ENCODE measurements at places on chromosomes 7 and 10.

DNA sequence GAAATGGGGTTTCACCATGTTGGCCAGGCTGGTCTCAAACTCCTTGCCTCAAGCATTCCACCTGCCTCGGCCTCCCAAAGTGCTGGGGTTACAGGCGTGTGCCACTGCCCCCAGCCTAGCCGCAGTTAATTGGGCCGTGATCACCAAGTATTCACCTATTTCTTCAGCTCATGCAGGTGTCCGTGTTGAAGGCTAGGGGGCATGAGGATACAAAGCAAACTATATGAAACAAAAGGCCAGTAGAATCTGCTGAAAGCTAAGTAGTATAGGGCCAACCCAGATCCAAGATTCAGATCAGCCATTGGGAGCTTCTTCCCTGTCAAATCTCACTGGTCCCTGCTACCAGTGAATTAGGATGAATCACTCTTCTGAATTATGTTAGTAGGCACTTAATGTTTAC is 73.4 kb downstream of the LRRC4 start:
- no peak for DNase-seq

DNA sequence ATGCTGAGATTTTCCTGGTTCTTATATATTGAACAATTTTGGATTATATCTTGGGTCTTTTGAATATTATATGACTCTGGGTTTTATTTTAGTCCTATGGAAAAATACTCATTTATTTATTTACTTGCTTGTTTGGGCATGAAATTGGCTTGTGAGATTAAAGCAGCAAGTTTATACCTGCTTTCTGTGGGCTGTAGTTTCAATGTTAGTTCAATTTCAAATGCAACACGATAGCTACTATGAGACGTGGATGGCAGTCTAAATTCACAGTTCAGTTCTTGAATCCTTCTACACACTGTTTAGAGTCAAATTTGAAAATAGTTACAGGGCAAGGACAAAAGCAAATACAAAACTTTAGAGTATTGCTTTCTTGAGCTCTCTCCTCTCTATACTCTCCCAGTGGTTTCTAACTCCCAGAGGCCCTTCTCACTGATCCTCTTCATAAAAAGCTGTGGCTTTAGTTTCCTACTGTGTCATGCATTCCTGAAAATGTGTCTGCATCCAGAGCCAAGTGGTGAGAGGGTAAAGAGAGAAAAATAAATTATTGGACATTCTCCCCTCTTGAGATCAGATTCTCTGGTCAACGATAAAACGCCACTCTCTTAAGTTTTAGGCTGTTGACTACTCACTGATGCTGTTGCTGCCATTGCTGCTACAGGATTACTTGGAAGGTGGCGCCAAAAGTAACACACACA is 34.4 kb downstream of the POLR1F start:
- no peak for DNase-seq

- no peak for DNase-seq
Measured at GRCh38 chr7:132930881-132931280, 151.0 kb downstream of the CHCHD3 start.

- no peak for DNase-seq
Measured at GRCh38 chr7:11592699-11593098, 239.3 kb downstream of the THSD7A start.

GRCh38 chr7:138468244-138469123 is 8.4 kb downstream of the TRIM24 start:
- DNase-seq: no peak

- no peak for DNase-seq
Measured at GRCh38 chr10:128859738-128860386, 607.2 kb upstream of the MGMT start.

DNA sequence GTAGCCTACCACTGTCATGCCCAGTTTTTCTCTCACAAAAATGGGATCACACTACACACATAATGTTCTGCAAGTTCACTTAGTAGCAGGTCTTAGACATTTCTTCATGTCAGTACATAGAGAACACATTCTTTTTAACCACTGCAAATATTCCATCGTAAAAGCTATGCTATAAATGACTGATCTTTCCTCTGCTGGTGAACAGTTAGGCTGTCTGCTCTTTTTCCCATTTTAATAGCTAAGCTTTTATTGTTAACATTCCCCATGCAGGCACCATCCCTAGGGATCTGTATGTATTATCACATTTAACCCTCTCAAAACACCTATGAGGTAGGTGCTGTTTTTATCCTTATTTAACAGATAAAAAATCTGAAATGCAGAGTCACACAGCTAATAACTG is 46.2 kb upstream of the PDCD4 start:
- no peak for DNase-seq

DNA sequence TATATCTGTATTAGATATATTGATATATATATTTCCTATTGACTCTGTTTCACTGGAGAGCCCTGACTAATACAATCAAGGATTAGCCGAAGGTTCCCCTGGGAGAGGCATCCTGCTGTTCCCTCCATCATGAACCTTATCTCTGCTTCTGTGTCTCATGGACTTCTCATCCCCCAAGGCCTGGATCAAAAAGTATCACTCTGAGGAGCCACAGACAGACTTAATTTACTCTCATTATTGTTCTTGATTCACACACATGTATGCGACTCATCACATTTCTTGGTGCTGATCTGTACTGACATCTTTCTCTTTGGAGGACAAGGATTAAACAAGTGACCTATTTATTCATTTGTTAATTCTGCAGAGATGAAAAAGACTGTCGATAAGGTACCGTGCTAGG is 550.2 kb downstream of the KCNMA1 start:
- DNase-seq: no peak

- no peak for DNase-seq
Measured at GRCh38 chr7:142523821-142524460, 225.3 kb upstream of the PRSS1 start.
